Activated CD8-positive, alpha-beta memory T cell treated with anti-CD3 and anti-CD28 coated beads for 1 hour (primary cell): ENCODE measurements at places on chromosomes 2 and 18.

DNA sequence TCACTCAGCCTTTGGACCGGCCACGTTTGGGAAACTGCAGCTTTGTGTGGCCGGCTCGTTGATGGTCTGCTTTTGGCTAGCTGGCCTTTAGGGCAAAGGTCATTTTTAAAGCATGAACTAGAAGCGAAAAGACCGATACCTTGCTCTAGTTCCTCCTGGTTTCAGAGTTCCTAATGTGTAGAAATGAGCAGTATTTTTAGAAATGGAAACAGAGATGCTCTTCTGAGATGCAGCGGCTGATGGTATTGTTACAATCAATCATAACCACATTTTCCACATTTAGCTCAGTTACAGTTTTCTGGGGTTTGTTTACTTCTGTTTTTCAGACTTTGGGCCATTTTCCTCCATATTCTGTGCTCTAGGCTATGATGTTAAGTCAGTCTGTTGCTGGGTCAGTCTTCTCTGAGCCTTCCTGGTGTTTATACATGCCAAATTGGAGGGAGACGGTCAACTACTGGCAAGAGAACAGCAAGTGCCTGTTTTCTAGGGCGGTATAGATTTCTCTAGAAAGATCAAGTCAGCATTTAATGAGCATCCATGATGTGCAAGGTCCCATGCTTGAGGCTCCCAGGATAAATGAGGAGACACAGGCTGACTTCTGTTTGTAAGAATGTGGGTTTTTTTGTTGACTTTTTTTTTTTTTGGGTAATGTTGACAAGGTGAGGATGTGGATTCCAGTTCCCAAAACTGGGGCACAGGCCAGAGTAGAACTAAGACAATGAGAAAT lies 28.0 kb downstream of the RNF144A start:
- no peak for DNase-seq

- DNase-seq, result no peak
These were observed at the start of gene SOX11 for GRCh38 chr2:5691985-5692529. TSS of gene SOX11 (plus strand) at chr2:5692384. CDS start at chr2:5692722, 338 bp downstream.

- no peak for DNase-seq
These were observed 463 bp downstream of the HS1BP3 start for GRCh38 chr2:20650393-20650876.

DNA sequence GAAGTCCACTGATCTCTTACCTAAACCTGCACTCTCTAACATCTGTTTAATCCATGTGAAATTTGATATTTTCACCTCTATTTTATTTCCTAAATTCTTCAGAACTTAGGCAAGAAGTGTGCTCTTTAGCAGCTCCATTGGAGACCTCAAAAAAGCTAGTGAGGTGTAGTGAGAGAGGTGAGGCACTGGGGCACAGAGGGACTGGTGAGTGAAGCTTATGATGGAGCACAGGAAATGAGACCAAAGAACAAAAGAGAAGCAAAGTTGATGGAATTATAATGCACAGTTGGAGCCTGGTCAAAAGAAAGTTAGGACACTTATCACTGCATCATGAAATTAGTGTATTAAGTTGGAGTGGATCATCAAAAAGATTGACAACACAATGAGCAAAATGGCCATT lies 1050.7 kb upstream of the NRXN1 start:
- no peak for DNase-seq

GRCh38 chr18:45526114-45526841 lies 89.0 kb upstream of the SLC14A2 start:
- DNase-seq, result no peak

- no peak for DNase-seq
These were observed 1030.1 kb upstream of the POU3F3 start for GRCh38 chr2:103823847-103824246.

- DNase-seq, result no peak
These were observed 25.2 kb downstream of the HRH4 start for GRCh38 chr18:24485681-24486080.

- DNase-seq, result no peak
These were observed 100.0 kb upstream of the PID1 start for GRCh38 chr2:229371086-229371485.

DNA sequence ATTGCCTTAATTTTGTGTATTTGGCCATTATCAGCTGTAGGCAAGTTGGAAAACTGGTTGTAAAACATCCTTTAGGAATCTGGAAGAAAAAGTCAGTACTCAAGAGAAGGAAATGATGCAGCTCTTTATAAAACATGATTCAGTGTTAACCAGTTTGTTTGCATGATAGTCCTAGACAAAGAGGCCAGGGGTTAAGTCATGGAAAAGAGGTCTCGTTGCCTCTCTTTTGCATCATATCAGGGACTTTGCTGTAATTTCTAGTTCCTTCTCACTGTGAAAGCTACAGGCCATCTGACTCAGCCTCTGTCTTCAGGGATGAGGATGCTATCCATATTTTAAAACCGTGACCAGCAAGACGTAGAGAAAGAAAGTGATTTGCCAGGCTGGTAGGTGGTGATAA lies 38.0 kb downstream of the NPAS2 start:
- DNase-seq, result no peak
